Coronary artery (tissue), 2 donors: ENCODE measurements at places on chromosomes 13 and 19.

- no peak for DNase-seq
These were observed 14.7 kb upstream of the POSTN start for GRCh38 chr13:37613236-37613635.

DNA sequence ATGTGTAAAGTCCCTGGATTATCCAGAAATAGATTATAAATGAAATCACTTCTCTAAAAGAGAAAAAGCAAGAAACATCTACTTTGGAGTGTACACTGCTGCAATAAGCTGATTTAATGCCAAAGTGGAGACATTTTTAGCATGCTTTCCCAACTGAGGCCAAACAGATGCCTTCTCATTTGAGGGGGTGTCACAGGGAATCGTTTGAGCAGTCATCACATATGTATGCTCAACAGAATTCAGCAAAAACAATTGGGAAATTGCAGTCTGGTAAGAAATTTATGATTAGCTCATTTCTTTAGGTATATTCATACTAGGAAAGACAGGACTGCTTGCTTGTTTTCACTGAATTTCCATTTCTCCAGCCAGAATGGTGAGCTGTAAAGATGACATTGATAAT, 27.3 kb upstream of the TPP2 start:
- no peak for DNase-seq

DNA sequence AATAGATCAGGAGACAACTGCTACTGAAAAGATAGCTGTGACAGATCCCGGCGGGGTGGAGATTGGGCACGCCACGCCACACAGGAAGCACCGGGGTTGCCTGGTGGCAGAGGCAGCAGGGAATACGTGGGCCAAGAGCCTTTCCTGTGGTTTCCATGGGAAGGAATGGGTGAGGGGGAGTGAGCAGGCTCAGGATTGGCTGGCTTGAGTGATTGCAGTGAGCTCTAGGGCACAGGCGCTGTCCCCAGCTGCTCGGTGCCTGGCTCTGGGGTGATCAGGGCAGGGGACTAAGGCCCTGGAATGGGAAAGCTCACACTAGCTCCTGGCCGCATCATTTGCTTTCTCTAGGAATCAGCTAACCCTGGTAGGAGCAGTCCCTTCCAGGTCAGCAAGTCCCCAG, 166.1 kb downstream of the USP12 start:
- DNase-seq: no peak

DNA sequence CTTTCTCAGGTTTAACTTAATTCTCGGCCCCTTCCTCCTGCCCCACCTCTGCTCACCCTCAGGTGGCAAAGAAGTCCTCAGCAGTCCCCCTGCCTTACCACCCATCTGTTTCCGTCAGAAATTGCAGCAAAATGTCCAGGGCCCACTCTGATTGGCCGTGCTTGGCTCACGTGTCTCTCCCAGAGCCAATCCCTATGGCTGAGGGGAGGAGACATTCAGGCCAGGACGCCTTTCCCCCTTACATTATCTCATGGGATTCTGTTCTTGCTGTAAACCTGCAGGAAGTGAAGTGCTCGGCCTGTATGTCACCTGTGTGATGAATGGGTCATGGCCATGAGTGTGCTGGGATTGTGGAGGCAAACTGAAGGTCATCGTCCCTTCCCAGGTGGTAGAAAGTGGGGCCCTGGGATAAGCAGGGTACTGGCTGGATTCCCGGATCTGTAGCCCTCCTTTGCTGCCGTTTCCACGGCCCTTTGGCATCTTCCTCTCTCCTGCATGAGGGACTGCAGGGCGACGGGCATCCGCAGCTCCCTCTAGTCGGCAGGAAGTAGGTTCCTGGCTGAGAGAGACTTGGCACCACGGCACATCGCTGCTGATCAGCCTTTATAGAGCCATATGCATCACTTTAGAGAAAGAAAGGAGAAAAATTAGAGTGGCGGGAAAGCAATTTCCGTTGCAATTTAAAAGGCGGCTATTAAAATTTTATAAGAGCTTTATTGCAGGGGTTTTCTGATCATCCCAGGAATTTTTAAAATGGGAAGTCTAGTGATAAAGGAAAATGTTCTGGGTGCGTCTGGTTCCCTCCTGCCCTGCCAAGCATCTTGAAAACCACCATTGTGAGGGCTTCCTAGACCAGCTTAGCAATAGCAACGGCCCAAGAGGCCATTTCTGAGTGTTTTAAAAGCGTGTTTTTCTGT, 118.2 kb downstream of the SIPA1L3 start:
- DNase-seq: no peak

DNA sequence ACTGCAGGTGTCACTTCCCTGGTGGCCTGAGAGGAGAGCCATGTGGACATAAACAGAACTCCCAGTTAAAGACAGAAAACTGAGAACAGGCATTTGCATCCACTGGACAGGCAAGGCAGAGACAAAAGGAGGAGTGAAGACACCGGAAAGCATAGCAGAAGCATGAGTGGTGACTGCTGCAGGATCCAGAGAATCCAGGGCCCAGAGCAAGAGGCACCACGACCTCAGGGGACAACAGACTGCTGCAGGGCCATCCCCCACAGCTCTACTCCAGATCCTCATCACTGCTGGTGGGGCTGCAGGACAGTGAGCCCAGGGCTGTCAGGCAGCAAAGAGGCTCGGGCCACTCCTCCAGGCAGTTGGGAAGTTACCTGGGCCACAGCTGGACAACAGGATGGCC, 14.5 kb upstream of the ISYNA1 start:
- no peak for DNase-seq

- DNase-seq: no peak
These were observed 1228.0 kb downstream of the DIAPH3 start for GRCh38 chr13:58935689-58936088.

GRCh38 chr13:106917673-106918556, 350.0 kb upstream of the ARGLU1 start:
- peak; percentile 89 for DNase-seq

- DNase-seq: no peak
These were observed 15.9 kb downstream of the KL start for GRCh38 chr13:33032037-33032625.

- peak; percentile 77 for DNase-seq
These were observed 697 bp upstream of the DGKH start for GRCh38 chr13:42047561-42048341.

DNA sequence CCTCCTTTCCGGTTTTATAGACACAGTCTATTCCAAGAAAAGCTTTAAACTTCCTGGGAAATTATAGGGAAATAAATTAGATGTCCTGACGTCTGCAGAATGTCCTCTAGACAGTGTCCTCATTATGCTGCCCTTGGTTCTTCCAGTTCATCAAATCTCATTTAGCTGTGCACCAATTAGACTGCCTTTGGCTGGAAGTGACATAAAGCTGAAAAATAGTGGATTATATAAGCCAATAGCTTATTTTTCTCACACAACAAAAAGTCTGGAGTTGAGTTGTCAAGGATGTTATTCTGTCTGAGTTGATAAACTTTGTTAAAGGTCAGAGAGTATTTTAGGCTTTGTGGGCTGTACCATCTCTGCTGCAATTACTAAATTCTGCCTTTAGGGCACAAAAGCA, 314.8 kb upstream of the TMTC4 start:
- no peak for DNase-seq

GRCh38 chr19:38036707-38037611, 130.0 kb downstream of the SIPA1L3 start:
- DNase-seq: no peak

- DNase-seq: no peak
These were observed 501 bp downstream of the GTPBP3 start for GRCh38 chr19:17337675-17338432.

GRCh38 chr19:46191972-46192371, 37.6 kb upstream of the IGFL1 start:
- no peak for DNase-seq

DNA sequence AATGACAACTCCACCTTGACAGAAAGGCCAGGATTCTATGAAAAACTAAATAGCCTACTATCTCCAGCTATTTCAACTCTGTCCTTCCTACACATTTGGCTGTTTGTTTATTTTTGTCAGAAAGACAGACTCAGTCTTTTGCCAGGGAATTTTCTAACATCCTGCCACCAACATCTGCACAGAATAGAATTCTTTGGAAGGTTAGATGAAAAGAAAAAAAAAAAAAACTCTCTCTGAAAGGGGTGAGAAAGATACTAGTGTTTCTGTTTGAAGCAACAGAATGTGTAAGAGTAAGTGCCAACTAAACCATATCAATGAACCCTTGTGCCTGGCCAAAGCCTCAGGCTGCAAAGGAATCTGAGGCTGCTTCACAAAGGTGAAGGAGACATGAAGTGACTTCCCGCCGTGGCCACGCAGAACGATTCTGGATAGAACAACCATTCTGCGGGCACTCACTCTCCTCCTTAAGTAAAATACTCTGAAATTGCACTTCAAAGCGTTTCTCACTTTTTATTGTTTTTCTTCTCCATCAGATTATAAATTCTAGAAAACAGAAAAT, 498.2 kb downstream of the IRS2 start:
- no peak for DNase-seq

DNA sequence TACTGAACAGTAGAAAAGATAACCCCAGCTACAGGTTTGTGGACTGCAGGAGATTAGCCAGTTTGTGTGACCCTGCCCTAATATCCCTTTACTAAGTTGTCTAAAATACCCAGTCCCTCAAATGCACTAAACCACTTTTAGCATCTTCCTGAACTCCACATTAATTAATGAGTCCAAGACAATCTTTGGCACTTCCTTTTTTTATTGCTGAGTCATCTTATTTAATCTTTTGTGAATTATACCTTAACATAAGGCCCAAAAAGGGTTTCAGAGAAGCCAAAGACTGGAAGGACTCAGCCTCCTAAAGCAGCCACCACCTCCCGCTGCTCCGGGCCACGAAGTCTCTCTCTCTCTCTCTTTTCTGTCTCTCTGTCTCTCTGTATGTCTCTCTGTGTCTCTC, 48.8 kb upstream of the PDCD5 start:
- no peak for DNase-seq

DNA sequence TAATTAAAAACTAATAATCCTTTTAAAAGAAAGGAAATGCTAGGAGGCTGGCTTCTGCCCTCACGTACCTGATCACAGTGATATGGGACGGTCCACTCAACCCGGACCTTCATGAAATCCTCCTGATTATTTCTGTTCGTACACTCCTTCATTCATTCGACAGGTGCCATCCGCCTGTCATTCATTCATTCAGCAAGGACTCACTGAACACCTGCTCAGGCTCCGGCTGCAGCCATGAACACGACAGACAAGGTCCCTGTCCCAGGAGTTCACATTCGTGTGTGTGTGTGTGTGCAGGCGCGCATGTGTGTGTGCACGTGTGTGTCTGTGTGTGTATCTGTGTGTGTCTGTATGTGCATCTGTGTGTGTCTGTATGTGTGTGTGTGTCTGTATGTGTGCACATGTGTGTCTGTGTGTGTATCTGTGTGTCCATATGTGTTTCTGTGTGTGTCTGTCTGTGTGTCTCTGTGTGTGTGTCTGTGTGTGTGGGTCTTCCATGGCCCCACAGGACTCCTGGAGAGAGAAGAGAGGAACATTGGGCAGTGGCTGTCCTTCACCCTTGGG, 28.1 kb upstream of the CCNE1 start:
- no peak for DNase-seq

DNA sequence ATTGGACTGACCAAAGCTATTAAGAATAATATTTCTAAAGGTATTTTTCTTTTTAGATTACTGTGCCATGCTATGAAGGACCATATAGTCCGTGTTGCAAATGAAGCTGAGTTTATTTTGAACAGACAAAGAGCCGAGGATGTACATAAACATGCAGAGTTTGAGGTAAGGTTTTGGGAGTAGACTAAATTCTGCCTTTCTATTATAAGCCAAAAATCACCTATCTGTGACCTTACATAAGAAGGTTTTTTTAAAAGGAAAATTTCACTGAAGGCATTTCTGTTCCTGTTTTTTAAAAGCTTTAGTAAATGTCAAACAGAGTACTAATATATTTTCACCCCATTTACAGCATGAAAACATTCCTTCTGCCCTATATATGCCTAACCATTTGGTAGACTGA, 127.4 kb downstream of the MAB21L1 start:
- DNase-seq: no peak

DNA sequence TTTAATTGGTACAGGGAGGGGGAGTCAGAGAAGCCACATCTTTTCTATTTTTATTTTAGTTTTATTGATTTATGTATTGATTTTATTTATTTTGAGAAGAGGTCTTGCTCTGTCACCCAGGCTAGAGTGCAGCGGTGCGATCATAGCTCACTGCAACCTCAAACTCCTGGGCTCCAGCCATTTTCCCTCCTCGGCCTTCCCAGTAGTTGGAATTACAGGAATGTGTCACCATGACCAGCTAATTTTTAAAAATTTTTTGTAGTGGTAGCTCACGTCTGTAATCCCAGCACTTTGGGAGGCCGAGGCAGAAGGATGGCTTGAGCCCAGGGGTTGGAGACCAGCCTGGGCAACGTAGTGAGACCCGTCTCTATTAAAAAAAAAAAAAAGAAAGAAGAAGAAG, 4.1 kb downstream of the IL27RA start:
- no peak for DNase-seq

DNA sequence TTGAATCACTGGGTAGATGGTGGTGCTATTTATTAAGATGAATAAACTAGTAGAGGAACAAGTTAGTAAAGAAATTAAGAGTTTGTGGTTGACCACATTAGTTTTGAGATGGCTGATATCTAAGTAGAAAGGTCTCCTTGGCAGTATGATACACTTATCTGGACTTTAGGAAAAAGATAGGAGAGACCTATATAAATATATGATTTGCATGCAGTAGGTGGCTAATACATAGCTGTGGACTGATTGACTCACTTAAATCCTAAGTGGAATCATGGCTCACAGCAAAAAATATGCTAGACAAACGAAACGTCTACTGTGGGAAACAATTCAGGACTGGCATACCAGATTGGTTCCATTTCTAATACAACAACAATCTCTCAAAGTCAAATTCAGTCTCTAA, 92.0 kb downstream of the CAB39L start:
- DNase-seq: no peak

GRCh38 chr19:41273076-41273475, 8.9 kb downstream of the HNRNPUL1 start:
- no peak for DNase-seq

DNA sequence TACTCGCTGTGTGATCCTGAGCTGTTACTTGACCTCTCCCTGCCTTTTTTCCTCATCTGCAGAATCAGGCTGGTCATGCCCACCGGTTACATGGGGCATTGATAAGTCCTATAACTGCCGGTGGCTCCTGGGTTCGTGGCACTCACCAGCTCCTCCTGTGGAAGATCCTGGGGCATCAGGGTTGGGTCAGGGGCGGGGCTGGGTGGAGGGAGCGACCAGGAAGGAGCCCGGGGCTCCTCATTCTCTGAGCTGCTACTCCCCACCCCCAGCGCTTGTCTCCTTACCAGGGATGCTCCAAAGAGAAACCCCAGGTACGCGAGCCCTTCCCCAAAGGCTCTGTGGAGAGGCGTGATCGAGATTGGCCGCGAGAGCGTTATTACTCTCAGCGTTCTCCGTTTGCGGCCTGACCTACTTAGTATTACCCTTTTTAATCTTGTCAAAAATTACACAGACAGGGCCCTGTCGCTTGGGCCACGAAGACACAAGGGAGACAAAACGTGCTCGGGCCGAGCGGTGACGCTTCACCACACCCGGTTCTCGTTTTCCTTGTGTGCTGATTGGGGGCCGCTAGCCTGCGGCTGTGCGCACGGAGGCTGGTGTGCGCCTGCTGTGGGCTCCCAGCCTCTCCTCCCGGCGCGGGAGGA, 10.7 kb downstream of the HDGFL2 start:
- DNase-seq: no peak
